Activated naive CD8-positive, alpha-beta T cell treated with anti-CD3 and anti-CD28 coated beads, Interleukin-2, amount 50 U/mL, for 16 hours (primary cell): ENCODE measurements at places on chromosomes 7 and 10.

DNA sequence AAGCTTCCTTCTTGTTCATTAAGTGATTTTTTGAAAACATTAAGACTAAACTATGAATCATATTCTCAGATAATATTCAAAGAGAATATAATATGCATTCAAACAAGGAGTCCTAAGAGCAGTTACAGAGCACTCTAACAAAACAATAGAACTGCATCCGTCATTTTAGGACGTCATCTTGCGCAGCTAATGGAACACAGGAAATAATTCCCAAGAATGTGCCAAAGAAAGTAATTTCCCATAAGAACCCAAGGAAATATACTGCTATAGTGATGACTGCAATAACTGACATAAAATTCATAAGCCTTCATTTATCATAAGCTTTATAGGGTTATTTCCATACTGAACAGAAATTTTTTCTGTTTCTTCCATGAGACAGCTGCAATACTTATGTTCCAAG, 28.3 kb upstream of the CASD1 start:
- DNase-seq: no peak

DNA sequence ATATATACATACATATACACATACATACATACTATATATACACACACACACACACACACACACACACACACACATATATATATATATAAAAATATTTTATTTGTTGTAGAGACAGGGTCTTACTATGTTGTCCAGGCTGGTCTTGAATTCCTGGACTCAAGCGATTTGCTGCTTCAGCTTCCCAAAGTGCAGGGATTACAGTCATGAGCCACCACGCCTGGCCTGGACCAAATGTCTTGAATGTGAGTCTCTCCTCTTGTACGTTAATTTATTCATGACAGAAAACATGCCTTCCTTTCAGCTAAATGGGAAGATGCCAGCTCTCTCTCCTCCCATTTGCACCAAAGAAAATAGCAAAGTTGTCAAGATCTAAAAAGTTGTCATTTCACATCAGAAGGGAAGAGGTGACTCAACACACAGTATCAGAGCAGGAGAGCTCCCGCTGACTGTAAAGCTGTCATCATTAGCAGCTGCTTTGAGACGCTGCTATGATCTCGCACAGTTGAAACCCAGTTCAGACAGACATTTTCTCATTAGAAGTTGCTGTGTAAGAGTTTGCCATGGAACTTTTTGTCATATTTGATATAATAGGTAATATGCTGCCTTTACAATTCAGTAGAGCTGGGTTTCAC, 224.3 kb downstream of the SFMBT2 start:
- DNase-seq: no peak

DNA sequence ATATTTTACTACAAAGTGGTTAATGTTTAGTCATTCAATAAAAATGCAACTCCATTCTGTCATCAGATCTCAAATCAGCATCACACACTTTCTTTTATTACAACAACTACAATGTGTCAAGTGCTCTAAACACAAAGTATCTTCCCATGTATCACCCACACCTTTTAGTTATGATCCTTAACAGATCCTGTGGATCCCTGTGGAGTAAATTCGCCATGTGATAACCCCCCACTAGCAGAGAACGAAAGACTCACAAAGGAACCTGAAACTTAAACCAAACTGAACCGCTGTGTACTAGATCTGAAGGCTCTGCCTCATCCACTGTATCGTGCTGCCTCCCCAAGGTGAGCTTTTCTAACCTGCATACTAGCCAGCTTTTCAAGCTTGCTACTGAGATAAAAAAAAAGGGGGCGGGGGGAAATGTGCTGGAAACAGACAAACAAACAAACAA, 1.7 kb downstream of the DPY19L1 start:
- no peak for DNase-seq

- DNase-seq: no peak
Measured at GRCh38 chr7:69883399-69883891, 285.2 kb downstream of the AUTS2 start.

- DNase-seq: no peak
Measured at GRCh38 chr10:68666280-68666760, 54.7 kb upstream of the CCAR1 start.

- DNase-seq: no peak
Measured at GRCh38 chr10:15725603-15726002, 5.9 kb upstream of the ITGA8 start.

GRCh38 chr10:75195035-75195763, 15.4 kb upstream of the VDAC2 start:
- DNase-seq: no peak
